ENCODE measurements at places on chromosomes 2 and 18. TPM values are rescaled to one million over a fixed set of nuclear protein-coding genes. Genes with fewer than 3 reads are reported as not detected.

The RIT2 gene
- total RNA-seq: not detected

The SP100 gene
- 92.1 TPM for total RNA-seq

The CRIM1 gene
- total RNA-seq: 949 TPM

The TTL gene
- 43.5 TPM for total RNA-seq

The GNLY gene
- total RNA-seq: not detected

- peak; percentile 1 for DNase-seq
Observed at GRCh38 chr2:3001615-3002560, 375.7 kb downstream of the EIPR1 start.

DNA sequence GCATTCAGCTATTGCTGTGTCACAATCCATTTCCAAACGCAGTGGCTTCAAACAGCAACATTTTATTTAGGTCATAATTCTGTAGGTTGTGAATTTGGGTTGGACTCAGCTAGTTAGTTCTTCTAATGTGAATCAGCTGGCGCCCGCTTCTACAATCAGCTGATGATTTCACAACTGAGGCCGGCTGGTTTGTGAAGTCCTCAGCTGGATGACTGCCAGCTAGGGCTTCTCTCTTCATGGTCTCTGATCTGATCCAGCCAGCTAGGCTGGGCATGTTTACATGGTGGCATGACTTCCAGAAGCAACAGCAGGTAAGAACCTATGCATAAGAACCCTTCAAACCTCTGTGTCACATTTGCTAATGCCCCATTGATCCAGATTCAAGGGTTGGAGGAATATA lies 172.0 kb downstream of the SLC4A10 start:
- peak; percentile 22 for DNase-seq

- DNase-seq: no peak
Observed at GRCh38 chr2:227324642-227324994, 433 bp upstream of the MFF start.

DNA sequence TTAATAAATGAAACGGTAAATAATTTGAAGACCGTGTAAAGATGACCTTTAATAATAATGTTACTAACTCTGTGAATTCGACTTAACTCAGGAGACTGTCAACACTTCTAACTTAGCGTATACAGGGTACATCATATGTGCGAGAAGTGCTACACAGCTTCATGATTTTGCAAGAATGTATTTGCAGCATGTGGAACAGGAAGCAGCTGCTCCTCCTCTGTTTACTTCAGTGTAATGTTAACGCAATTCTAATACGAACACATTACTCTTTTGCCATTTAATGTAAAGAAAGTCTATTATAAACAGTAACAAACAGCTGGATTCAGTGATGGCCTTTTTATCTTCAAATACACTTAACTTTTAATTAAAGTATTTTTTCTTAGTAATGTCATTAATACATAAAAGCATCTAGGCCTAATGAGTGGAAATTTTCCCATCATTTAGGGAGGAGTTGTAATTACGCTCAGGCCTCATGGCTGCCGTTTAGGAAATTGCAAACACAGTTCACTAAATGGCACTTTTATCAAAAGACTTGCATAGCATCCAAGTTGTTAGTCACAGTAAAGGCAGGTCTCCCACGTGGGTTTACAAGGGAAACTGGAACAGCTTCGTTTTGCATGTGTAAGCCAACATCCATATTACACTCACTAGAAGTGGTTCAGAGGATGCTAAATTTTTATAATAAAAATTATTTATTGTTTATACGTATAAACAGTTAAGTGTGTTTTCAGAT lies 635.7 kb downstream of the FBXO15 start:
- DNase-seq: peak; percentile 7

DNA sequence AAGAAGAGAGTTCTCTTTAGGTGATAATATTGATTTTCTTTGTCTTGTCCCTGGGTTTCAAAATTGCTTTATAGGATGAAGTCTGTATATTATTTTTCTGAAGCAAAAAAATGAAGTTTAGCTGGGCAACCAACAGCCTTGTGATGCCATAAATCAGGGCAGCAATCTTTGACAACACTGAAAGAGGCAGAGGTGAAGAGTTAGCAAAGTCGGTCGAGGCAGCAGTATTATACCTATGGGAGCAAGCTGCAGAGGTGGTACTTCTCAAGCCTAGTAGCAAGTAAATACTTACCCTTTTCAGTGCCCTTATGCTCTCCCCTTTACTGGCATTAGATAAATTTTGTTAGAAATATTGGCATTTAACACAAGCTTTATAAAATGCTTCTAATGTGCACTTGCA lies 92.9 kb downstream of the NETO1 start:
- no peak for DNase-seq

DNA sequence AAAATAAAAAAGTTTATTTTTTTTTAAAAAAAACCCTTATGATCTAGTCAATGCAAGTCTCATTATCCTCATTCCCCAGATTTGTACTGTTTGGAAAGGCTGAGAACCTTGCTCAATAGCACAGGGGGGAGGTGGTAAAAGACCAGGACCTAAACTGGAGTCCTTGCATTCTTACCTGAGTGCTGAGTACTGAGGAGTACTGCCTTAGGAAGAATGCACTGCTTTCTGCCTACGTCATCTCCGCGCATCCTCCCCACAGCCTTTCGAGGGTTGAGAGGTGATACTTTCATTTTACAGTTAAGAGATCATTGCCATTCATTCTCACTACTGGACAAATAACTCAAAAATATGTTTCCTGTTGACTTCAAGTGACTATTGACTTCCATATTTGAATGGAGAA lies 73.8 kb downstream of the MAP3K20 start:
- no peak for DNase-seq

- no peak for DNase-seq
Observed at GRCh38 chr2:128368437-128369107, 49.9 kb upstream of the HS6ST1 start.

- no peak for DNase-seq
Observed at GRCh38 chr2:119011910-119012209, 69.9 kb downstream of the MARCO start.

GRCh38 chr18:48838921-48839818 lies 111.6 kb downstream of the SMAD7 start:
- peak; percentile 92 for DNase-seq

DNA sequence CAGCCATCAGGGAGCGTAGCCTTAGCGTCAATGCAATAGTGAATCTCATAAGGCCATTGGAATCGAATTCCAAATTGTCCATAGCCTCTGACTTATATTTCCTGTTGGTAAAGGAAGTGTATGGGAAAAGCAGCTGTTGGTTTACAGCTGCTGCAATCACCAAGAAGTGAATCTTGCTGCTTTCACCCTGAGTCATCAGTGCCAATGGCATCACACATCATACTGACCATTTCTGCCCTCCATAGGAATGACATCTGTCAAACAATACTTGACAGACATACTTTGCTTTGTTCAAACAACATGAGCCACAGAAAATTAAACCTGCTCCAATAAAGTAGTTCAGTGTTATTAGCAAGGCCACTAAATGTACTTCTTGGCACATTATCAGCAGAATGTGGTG lies 111.2 kb upstream of the KLHL29 start:
- DNase-seq: no peak

DNA sequence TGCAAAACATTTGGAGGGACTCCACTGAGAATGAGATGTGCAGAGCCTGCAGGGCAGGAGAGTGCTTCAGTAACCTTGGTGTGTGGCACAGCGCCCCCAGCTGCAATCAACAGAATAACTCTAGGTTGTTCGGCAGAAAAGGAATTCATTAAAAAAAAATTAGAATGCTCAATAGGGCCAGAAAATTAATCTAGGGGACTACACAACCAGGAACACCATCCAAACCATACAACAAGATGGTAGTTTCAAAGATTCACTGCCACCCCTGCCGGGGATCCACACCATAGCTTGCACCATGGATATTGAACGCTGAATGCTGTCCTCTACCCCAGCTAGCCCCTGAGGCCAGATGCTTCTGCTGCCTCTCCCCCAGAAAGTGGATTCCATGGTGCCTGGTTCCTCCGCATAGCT lies 50.1 kb downstream of the THUMPD2 start:
- peak; percentile 48 for DNase-seq

DNA sequence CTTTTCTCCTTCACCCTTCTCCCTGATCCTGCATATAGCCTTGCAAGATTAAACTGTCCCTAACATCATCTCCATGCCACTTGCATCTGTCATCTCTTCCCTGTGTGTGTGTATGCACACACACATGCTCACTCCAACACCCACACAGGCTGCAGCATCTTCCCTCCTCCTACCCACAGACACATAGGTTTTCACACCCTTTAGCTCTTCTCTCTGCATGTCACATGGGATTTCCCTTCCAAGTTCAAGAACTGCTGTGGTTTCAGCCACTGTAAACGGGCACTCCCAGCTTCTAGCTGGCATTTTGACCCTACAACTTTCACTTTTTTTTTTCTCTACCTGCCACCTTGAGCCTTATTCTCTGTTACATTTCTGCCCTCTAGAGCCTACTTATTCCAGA lies 6.4 kb downstream of the CELF4 start:
- DNase-seq: no peak

- DNase-seq: no peak
Observed at GRCh38 chr18:78192054-78192453, 787.6 kb upstream of the SALL3 start.

GRCh38 chr2:220123751-220124150 lies 496.3 kb downstream of the SLC4A3 start:
- DNase-seq: no peak

DNA sequence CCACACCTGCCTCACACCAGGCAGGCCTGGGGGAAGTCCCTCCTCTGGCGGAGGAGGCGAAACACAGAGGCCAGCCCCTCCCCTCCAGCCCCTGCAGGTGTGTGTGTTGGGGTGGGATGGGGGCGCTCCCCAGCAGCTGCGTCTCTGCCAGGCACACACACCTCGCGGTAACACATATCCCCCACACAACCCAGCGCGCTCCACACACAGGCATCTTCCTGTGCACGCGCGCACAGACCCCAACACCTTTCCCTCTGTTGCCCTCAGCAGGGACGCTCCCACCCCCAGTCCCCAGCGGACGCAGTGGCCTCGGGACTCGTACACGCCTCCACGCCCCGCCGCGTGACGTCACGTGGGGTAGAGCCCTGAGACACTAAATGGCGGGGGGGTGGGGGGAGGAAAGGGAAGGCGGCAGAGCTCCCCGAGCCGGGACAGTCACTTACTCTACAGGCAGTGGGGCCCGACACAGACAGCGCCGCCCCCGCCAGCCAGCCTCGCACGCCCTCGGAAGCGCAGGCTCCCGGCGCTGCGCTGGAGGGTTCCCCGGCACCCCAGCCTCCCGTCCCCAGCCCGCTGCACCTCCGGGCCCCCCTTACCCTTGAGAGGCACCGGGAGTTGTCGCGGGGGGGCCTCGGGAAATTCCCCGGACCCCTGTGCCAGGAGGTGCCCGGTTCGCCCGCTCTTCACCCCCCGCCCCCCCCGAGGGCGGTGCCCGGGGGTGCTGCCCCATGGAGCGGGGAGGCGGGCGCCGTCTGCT lies at the start of gene WNT10A:
Gene WNT10A (plus strand): TSS at position 751 of the 757 bp plus-strand sequence. CDS start 144 bp downstream, outside the sequence.
- no peak for DNase-seq

GRCh38 chr2:114039677-114040076 lies 149.8 kb downstream of the ACTR3 start:
- no peak for DNase-seq

GRCh38 chr18:10169064-10169562 lies 255.3 kb downstream of the VAPA start:
- DNase-seq: peak; percentile 30
